Esophagus squamous epithelium (tissue), 5 donors: ENCODE measurements at places on chromosomes 16 and 17.

- DNase-seq = no peak
Measured at GRCh38 chr16:30750876-30751465, 2.7 kb downstream of the PHKG2 start.

- no peak for DNase-seq
Measured at GRCh38 chr17:55116440-55116914, 147.9 kb downstream of the STXBP4 start.

DNA sequence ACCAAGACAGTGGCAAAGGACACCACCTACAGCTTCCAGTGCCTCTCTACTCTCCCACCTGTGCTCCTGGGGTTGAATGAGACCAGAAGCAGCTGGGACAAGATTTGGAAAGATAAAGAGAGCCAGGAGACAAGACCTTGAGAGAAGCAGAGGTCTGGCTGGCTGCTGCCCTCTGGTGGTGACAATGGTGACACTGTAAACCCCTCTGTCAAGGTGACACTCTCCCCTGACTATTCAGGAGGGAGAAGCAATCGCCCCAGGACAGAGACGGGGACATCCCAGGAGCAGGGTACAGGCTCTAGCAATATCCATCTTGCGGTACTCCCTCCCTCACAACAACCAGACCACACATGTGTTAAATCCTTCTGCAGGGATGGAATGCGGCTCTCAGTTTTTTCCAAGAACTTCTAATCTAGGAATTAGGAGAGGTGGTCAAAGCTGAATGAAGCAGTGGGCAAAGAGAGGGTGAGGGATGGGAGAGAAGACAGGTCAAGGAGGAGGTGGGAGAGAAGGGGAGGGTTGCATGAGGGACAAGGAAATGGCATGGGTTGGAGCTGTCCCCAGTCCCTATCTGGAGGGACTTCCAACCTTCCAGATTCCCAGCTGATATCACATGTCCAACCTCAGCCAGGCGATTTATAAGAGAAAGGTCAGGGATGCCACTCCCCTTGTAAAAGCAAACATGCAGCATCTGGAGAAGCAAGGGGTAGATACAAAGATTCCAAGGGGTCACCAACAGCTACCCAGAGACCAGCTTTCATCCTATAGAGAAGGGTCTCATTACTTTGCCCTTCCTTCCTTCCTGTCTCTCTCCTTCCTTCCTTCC, 2.9 kb downstream of the PHOSPHO1 start:
- no peak for DNase-seq

- no peak for DNase-seq
Measured at GRCh38 chr16:24950275-24950674, 64.9 kb downstream of the ARHGAP17 start.

DNA sequence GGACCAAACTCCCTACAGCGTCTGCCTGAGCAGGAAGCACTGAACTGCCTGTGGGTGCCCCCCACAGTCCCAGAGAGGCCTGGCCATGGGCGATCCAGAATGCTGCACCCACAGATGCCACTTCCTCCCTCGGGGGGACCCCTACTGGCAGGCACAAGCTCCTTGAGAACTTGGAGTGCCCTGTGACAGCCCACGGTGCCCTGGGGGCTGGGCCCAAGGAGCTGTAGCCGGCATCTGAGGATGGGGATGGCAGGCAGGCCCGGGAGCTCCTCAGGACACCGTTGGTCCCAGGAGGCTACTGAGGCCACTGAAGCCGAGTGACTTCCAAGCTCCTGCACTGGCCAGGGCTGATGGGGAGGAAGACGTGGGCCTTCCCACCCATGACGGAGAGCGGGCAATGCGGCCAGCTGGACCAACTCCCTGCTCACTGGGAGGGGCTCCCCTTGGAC, 15.1 kb upstream of the RASD1 start:
- no peak for DNase-seq

DNA sequence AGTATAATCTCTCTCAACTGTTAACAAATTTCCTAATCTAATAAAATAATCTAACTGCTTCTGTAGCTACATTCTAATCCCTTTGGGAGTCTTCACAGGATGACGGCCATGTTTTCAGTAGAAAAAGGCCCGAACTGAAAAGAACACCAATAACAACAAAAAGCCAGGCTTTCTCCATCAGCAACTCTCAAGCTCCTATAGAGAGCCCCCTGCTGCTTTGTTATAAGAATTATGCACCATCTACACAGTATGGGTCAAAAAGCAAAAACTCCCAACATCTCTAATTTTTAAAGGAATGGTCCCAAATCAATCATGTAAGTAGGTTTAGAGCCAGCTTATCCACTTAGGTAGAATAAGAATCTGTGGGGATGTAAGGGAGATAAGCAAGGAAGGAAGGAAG, 163.6 kb upstream of the C17orf78 start:
- DNase-seq = no peak

- DNase-seq = no peak
Measured at GRCh38 chr17:45740553-45741330, 43.4 kb upstream of the CRHR1 start.

DNA sequence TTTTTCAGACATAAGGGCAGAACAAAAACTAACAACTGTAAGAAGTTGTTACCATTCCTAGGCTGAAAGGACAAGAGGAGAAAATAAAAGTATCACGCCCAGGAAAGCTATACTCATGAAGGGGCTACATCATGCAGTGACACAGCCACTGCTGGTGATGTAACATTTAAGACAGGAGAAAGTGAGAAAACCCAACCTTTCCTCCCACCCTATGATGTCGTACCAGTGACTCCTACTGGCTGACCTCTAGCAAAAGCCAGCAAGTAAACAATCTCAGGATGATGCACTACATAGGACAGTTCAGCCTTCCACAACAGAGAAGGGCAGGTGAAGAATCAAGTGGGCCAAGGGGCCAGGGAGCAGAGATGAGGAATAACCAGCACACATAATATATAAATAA, 14.0 kb upstream of the OR1E2 start:
- no peak for DNase-seq
